ENCODE measurements at places on chromosomes 6 and 20. TPM values are rescaled to one million over a fixed set of nuclear protein-coding genes. Genes with fewer than 3 reads are reported as not detected.
A peak's percentile ranks its signal among the peaks of the same experiment; 100 is the strongest.

DNA sequence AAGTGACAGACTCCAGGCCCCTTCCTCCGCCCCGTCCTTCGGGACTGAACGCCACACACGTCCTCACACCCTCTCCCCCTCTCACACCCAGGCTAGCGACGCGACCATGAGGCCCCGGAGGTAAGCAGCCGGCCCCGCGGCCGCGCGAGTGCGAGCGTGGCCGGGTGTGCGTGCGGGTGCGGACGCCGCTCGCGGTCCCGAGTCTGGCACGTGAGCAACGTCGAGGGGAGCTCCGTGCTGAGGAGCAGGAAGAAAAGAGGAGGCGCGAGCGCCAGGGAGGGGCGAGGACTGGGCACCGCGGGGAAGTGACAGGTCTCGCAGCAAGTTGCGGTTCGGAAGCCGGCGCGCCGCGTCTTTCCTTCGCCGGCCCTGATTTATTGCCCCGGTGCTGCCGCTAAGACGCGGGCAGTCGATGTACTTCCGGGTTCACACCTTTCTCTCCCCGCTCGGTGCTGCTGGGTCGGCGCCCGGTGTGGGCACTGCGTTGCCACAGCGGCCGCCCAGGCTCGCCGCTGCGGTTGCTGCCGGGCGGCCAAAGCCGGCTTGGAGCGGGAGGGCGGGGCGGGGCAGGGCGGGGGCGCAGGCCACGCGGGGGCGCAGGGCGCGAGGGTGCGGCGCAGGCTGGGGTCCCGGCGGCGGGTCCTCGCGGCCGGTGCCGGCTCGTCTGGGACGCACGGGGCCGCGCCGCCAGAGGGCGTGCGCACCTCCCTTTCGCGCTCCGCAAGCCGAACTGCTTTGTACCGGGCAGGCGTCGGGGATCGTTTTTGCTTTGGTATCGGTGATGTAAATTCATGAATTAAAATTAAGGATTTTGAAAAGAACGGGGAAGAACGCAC, 15.8 kb upstream of the LIN28B start:
- no peak overlapping the region for H3K27ac ChIP-seq
- peaks cover 12% of the 10 kb centered on the region for H3K27me3 ChIP-seq
- no peaks in the 10 kb centered on the region for H3K36me3 ChIP-seq
- H3K4me3 ChIP-seq: peak overlapping the region; percentile 3
- DNase-seq: peak; percentile 29

Gene PROCR
- total RNA-seq: 9.8 TPM

- H3K27me3 ChIP-seq: no peaks in the 10 kb centered on the region
- H3K4me1 ChIP-seq: no peaks in the 10 kb centered on the region
- no peak for DNase-seq
- no peak overlapping the region for H3K27ac ChIP-seq
- no peaks in the 10 kb centered on the region for H3K36me3 ChIP-seq
- H3K4me3 ChIP-seq: no peak overlapping the region
These were observed 6.9 kb upstream of the RPL10A start for GRCh38 chr6:35461270-35461669.

- H3K4me1 ChIP-seq: no peaks in the 10 kb centered on the region
- H3K4me3 ChIP-seq: no peak overlapping the region
- no peak for DNase-seq
- H3K27me3 ChIP-seq: no peaks in the 10 kb centered on the region
- peak overlapping the region; percentile 37 for H3K27ac ChIP-seq
These were observed 178.9 kb upstream of the MYLIP start for GRCh38 chr6:15949982-15950381.

- peaks cover 45% of the 10 kb centered on the region for H3K36me3 ChIP-seq
- H3K4me1 ChIP-seq: no peaks in the 10 kb centered on the region
- no peaks in the 10 kb centered on the region for H3K27me3 ChIP-seq
- no peak for DNase-seq
- H3K27ac ChIP-seq: no peak overlapping the region
- H3K4me3 ChIP-seq: no peak overlapping the region
These were observed 34.9 kb downstream of the PYGB start for GRCh38 chr20:25282796-25283195.

DNA sequence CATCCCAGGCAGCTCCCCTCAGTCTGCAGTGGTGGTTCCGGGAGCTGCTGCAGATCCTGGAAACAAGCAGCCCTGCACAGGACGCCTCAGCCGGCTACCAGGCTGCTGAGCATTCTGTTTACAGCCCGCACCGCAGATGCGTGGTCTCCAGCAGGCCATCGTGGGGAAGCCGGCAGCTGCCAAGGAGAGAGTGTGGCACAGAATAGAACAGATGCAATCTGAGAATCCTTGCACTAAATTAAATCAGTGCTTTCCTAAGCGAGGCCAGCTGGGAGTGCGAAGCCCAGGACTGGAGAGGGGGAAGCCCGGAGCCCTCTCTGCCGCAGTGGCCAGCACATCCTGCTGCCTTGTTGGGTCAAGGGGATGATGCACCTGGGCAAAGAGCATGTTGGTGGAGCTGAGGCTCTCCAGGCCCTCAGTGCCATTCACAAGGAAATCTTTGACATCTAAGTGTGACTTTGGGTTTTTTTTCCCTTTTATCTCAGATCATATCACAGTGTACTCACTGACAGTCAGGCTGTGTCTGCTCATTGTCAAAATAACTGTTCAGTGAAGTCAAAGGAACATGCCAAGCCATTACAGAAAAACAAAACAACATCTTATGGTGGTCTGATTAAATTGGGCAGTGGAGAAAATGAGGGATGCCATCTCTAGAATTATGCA, 118.1 kb downstream of the SYNDIG1 start:
- DNase-seq: no peak
- no peaks in the 10 kb centered on the region for H3K27me3 ChIP-seq
- no peaks in the 10 kb centered on the region for H3K36me3 ChIP-seq
- H3K4me3 ChIP-seq: no peak overlapping the region
- H3K4me1 ChIP-seq: no peaks in the 10 kb centered on the region

Gene CTNNBL1
- total RNA-seq: 50.7 TPM

Gene MOXD1
- 5.6 TPM for total RNA-seq

DNA sequence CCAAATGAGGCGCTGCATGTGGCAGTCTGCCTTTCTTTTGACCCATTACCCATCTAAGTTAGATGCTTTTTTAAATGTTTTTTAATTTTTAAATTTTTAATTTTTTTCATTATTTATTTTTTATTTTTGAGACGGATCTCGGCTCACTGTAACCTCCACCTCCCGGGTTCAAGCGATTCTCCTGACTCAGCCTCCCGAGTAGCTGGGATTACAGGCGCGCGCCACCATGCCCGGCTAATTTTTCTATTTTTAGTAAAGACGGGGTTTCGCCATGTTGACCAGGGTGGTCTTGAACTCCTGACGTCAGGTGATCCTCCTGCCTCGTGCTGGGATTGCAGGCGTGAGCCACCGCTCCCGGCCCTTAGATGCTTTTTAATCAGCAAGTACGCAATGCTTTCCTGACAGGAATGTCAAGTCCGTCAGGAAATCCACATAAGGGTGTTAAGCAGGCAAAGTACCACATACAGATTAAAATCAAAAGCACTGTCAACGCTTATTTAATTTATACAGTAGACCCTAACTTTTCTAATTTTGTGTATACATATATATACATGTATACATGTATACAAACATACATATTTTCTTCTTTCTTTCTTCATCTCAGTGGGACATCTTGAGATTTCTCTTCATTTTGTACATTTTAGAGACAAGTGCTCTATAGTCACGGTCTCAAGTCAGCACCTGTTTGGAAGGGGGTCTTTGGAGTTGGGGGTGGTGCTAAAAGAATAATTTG, 995 bp upstream of the GSTA4 start:
- H3K27me3 ChIP-seq: no peaks in the 10 kb centered on the region
- no peaks in the 10 kb centered on the region for H3K36me3 ChIP-seq
- H3K27ac ChIP-seq: peak overlapping the region; percentile 91
- peak; percentile 45 for DNase-seq

DNA sequence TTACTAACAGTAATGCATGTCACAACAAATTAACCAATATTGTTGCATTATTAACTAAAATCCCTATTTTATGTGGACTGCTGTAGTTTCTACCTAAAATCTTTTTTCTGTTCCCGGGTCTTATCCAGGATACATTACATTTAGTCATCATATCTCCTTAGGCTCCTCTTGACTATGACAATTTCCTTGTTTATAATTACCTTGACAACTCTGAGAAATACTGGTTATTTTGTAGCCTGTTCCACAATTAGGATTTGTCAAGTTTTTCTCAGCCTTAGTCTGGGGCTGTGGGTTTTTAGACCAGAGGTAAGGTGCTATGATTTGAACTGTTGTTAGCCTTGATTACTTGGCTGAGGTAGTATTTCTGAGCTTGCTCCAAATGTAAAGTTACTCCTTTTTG, 3.7 kb downstream of the FBXO5 start:
- DNase-seq: no peak
- peaks cover 7% of the 10 kb centered on the region for H3K4me1 ChIP-seq

- H3K4me3 ChIP-seq: peak overlapping the region; percentile 57
- H3K27me3 ChIP-seq: no peaks in the 10 kb centered on the region
- peak overlapping the region; percentile 39 for H3K27ac ChIP-seq
These were observed 804 bp downstream of the C6orf141 start for GRCh38 chr6:49551078-49551865.

Gene TSBP1
- total RNA-seq: not detected

DNA sequence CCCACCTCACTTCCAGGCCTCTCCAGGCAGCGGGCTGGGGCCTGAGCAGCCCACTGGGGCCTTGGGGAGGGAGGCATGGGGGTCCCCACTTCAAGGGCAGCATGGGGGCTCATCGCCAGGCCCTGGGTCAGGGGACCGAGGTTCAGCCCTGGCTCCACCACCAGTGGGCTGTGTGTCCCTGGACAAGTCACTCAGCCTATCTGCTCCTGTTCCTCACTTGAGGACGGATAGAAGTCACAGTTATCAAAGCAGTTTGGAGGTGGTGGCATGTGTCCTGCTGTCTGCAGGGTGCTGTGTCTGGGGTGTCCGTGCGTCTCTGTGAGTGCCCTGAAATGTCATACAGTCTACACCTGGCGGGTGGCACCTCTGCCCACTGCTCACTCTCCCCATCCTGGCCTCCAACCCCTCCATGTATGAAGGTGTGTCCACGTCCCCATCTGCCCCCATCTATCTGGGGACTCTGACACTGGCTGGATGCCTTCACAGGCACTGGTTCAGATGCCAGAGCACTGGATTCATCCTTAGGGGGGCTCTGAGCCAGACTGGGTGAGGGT, 3.6 kb downstream of the EEF1A2 start:
- H3K4me3 ChIP-seq: no peak overlapping the region
- peaks cover 3% of the 10 kb centered on the region for H3K4me1 ChIP-seq
- H3K27me3 ChIP-seq: peaks cover 36% of the 10 kb centered on the region
- H3K36me3 ChIP-seq: no peaks in the 10 kb centered on the region

Gene C2
- total RNA-seq: 7.8 TPM

DNA sequence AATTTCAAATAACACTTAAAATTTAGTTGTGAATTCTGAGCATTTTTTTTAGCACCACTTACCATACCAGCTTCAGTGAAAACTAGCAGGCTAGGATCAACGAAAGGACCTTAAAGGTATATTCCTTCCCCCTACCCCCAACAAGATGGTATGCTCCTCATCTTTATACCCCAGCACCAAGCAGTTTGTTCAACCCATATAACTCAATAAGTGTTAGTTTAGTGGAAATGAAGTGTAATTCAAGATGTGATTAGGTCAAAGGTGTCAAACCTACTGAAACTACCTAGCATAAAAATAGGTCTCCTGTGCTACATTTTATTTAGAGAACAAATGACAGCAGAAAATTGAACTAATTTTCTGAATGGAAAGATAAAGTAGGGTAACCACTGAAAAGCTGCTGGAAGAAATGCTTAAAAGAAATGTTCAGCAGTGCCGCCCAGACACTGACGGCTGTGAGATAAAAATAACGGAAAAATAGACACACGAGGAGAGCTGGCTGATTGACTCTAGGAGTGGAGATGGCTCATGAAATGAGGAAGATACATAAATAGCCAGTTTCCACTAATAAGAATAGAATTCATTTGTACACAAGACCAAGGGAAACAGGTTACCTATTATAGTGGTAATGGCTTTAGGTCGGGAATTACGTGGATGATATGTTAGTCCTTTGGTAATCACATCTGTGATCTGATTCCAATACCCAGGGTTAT, 94.8 kb downstream of the IPCEF1 start:
- no peaks in the 10 kb centered on the region for H3K4me1 ChIP-seq
- no peak for DNase-seq
- H3K4me3 ChIP-seq: no peak overlapping the region
- H3K27ac ChIP-seq: no peak overlapping the region

- H3K36me3 ChIP-seq: no peaks in the 10 kb centered on the region
- H3K27me3 ChIP-seq: no peaks in the 10 kb centered on the region
- DNase-seq: no peak
- no peak overlapping the region for H3K4me3 ChIP-seq
- H3K4me1 ChIP-seq: no peaks in the 10 kb centered on the region
- no peak overlapping the region for H3K27ac ChIP-seq
These were observed 31.3 kb downstream of the CST9L start for GRCh38 chr20:23537030-23537429.

DNA sequence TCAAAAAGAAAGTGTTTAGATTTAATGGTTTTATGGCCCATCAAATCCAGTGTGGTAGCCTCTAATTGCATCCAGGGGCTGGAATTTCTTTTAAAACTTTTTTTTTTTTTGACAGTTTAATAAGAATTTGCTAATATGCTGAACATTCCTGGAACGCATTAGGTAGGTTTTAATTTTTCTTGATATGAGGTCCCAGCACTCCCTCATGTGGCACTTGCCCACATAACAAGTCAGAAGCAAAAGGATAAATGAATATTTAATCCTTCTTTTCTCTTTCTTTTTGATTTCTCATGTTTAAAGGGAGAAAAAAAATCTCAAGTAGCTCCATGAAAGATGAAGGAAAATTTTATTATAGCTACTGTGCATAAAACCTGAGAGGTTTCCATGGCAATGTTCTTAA, 13.5 kb downstream of the HAO1 start:
- H3K4me1 ChIP-seq: no peaks in the 10 kb centered on the region
- no peak overlapping the region for H3K27ac ChIP-seq
- no peaks in the 10 kb centered on the region for H3K36me3 ChIP-seq
- no peak overlapping the region for H3K4me3 ChIP-seq
- no peak for DNase-seq
- H3K27me3 ChIP-seq: no peaks in the 10 kb centered on the region

- H3K4me3 ChIP-seq: no peak overlapping the region
- no peaks in the 10 kb centered on the region for H3K36me3 ChIP-seq
- DNase-seq: no peak
- no peak overlapping the region for H3K27ac ChIP-seq
- H3K27me3 ChIP-seq: no peaks in the 10 kb centered on the region
- no peaks in the 10 kb centered on the region for H3K4me1 ChIP-seq
These were observed 245.6 kb downstream of the PRKN start for GRCh38 chr6:162481938-162482337.

- H3K27ac ChIP-seq: no peak overlapping the region
- no peaks in the 10 kb centered on the region for H3K27me3 ChIP-seq
- no peak overlapping the region for H3K4me3 ChIP-seq
- peaks cover 15% of the 10 kb centered on the region for H3K4me1 ChIP-seq
These were observed 93.3 kb upstream of the RNF24 start for GRCh38 chr20:4108495-4109306.

All from colonic mucosa (tissue), 4 donors.